ENCODE measurements at places on chromosomes 16 and 17.

DNA sequence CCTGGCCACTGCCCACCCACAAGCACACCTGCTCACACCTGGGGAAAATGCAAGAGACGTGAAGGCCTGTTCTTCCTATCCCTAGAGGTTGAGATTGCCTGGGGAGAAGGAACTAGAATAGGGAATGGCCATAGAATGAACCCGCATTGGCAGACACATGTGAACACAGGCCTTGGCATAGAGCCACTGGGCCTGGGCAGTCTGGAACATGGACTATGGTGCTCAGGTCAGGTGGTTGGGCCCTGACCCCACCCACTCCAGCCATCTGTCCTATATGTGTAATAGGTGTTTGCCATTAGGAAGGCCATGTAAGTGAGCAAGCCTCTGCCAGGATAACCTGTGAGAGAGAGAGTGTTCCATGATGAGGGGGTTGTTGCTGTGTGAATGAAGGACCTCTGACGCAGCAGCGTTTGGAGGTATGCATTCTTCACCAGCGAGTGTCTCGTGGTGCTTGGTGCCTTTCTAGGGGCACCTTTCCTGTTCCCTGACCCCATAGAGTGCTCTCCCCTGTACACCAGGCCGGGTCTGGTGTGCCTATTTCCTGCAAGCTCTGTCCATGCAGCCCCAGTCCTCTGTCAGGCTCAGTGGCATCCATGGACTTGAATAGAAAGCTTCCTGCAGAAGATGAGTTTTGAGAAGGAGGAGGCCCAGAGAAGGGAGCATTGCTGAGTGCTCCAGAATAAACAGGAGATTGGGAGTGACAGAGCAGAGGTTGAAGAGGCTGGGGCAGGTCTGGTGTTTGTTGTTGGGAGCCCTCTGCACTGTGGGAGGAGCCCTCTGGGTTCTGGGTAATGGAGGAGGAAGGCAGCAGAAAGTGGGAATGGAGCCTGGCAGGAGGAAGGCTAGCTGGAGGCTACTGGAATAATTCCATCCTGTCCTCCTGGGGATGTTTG is 15.6 kb downstream of the CTRL start:
- DNase-seq, result no peak

- DNase-seq, result no peak
Observed at GRCh38 chr16:22373662-22374310, 633 bp downstream of the CDR2 start.

- no peak for DNase-seq
Observed at GRCh38 chr16:87860553-87861299, 8.6 kb downstream of the SLC7A5 start.

DNA sequence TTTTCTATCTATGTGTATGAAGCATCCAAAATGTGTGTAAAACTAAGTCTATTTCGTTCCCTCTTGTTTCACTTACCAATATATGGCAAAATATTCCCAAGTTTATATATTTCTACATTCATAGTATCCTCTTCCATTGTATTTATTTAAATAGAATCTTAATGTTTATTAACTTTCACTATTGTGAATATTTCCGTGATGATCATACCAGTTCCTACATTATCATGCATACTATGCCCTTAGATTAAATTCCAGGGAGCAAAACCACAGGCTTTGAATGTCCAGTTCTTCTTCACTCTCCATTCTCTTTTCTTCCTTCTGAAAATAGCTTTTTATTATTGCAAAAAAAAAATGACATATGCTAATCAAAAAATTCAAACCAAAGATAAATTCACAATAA is 4.0 kb downstream of the MAP2K6 start:
- no peak for DNase-seq

DNA sequence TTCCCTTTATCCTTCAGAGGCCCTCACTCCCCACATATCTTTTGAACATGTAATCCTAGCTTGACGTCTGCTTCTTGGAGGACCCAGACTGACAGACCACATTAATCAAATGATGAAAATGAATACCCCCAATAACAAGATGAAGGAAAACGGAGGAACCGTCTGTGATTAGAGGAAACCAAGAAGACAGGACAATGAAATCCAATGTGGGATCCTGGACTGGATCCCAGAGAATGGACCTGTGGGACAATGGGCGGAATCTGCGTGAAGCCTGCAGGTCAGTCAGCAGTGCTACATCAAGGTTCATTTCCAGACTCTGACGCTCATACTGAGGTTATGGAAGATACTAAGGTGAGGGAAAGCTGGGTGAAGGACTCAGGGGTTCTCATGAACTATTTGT is 35.9 kb downstream of the MBTPS1 start:
- no peak for DNase-seq

All from nucleus accumbens (tissue), 56 donors.